Common myeloid progenitor, CD34-positive (primary cell): ENCODE measurements at places on chromosomes 6 and 20.

- DNase-seq: no peak
These were observed 51.7 kb downstream of the DTD1 start for GRCh38 chr20:18639501-18639979.

DNA sequence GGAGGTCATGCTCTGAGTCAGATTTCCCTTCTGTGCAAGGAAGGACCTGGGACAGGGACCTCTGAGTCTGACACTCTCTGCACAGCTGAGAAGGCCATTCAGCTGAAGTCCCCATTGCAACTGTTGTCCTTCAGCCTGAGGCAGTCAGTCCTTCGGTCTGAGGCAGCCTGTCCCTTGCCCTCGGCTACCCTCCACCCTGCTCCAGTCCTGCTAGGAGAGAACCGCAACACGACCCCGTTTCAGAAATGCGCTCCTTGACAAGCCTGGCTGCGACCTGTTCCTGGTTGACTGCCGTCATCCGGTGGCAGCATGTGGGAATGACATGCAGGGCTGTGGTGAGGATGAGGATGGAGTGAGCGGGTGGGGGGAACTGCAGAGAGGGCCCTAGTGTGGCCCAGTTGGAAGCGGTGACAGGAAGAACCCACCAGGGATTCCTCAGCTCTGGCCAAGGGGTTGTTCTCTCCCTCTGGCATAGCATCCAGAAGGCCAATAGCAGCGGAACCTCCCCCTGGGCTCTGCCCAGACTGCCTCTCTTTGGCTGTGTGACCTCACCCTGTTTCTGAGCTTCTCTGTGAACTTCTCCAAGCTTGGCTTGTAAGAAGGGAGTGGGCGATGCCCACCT, 40.3 kb upstream of the ANGPT4 start:
- peak; percentile 87 for DNase-seq

- no peak for DNase-seq
These were observed 74.6 kb upstream of the CD93 start for GRCh38 chr20:23160536-23161243.

GRCh38 chr20:2902291-2902690, 29.0 kb downstream of the PTPRA start:
- no peak for DNase-seq

- no peak for DNase-seq
These were observed 71.9 kb downstream of the NRSN1 start for GRCh38 chr6:24197892-24198291.

- DNase-seq: no peak
These were observed 28.1 kb upstream of the OLIG3 start for GRCh38 chr6:137522198-137522798.

DNA sequence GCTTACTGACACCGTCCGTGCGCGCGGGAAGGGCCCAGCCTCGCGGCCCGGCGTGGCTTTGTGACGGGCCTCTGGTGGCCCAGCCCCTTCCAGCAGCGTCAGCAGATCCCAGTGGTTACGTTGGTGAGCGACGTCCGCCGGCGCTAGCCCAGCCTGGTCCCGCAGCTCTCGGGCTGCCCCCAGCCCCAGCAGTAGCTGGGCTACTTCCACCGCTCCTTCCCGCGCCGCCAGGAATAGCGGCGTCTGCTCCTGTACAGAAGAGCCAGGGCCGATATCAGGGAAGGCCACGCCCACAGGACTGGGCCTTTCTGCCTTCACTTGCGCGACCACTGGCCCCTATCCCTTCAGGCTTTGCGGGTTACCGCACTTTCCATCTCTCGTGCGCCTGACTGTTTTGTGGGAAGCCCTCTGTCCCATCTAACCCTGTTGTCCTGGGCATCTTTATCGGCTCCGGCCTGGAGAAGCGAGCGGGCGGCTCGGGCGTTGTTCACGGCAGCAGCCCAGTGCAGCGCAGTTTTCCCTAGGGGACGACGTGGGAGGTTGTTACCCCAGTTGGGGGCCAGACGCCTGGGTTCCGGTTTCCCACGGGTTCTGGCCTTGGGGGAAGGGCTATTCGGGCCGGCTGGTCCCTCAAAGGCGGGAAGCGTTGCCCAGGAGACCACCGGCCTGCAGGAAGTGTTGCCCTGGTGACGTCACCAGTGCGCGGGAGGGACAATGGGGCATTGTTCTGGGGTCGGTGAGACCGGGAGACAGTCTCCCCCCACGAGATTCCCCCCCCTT, 3.6 kb upstream of the GPSM3 start:
- DNase-seq: peak; percentile 60

DNA sequence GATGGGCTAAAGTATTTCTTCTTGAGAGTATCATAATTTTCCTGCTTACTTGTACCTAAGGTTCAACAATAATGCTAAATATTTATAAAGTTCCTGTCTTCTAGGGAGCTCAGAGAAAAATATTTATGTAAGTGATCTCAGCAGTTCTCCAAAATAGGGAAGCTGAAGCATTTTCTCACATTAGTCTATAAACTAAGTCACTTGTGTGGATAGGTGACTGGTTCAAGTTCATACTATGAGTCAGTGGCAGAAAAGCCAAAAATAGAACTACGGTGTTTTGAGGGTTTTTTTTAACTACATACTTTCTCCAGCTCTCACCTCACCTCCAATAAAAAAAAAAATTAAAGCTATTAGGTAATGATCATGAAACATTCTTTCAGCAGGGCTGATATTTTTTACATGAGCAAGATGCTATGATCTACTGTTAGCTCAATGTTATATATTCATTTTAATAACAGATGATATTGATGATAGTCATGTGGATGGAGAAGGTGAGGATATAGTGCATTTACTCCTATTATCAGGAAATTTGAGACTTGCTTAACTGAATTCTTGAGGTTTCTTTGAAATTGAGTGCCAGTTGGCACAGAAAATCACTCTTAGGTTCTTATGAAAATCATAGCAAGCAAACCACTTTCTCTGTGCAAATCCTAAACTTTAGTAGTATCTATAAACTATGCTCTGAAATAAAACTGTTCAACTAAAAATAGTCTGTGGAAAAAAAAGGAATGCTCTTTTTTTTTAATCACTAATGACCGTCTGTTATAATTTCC, 4.1 kb upstream of the MOXD1 start:
- DNase-seq: no peak

GRCh38 chr6:43622541-43622940, 6.5 kb downstream of the GTPBP2 start:
- DNase-seq: no peak

DNA sequence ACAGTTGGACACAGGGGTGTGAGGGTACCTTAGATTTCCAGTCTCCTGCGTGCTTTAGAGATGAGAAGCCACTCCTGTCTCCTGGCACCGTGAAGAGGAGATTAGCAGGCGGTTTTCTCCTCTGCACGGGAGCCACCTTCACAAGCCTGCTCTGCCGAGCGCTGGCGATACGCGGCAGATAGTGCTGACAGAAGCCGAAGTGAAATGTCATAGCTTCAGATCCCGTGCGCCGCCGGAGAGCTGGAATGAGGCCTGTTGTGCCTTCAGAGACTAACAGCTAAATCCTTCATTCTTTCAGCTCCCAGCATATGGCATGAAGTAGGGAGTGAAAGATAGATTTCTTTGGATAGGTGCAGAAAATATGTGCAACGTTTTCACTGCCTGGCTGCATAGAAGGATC, 371.0 kb downstream of the TAF4 start:
- DNase-seq: no peak
